Bronchial smooth muscle cell (primary cell): ENCODE measurements at places on chromosomes 4 and X. TPM values are rescaled to one million over a fixed set of nuclear protein-coding genes. Genes with fewer than 3 reads are reported as not detected.

The NPY2R gene
- total RNA-seq = not detected in 2 replicates

The LRCH2 gene
- 4.6 and 7.6 TPM in 2 replicates for total RNA-seq

The GAGE12H gene
- not detected in 2 replicates for total RNA-seq

The KIF4A gene
- total RNA-seq = 0.86 and 2.2 TPM in 2 replicates

The AKAP4 gene
- not detected in 2 replicates for total RNA-seq

The ABLIM2 gene
- 0.09 TPM in 1 of 2 replicates, not detected in the other for total RNA-seq

The IL13RA2 gene
- total RNA-seq = 51.9 and 56.7 TPM in 2 replicates

The CT45A5 gene
- total RNA-seq = not detected in 2 replicates

The GPRIN3 gene
- total RNA-seq = under 0.01 TPM in 1 of 2 replicates, not detected in the other

The NPFFR2 gene
- total RNA-seq = not detected in 2 replicates

The PNMA6A gene
- 1.4 and 2.1 TPM in 2 replicates for total RNA-seq

The PIN4 gene
- 14.5 and 17.1 TPM in 2 replicates for total RNA-seq

The MAGEA9B gene
- total RNA-seq = not detected in 2 replicates
